ENCODE measurements at places on chromosomes 12 and 14. TPM values are rescaled to one million over a fixed set of nuclear protein-coding genes. Genes with fewer than 3 reads are reported as not detected.

TMEM260 gene
- 22.5 TPM for total RNA-seq

DPY19L2 gene
- total RNA-seq, result 3.4 TPM

ARHGEF40 gene
- total RNA-seq, result 58.8 TPM

NRXN3 gene
- total RNA-seq, result 2.9 TPM

SYCP3 gene
- not detected for total RNA-seq

KRT1 gene
- total RNA-seq, result not detected

CCDC177 gene
- total RNA-seq, result 2.1 TPM

PPFIA2 gene
- total RNA-seq, result 1.1 TPM

PPP1R1A gene
- 13.1 TPM for total RNA-seq

CRACR2A gene
- 2.6 TPM for total RNA-seq

ALX1 gene
- 0.25 TPM for total RNA-seq

TAS2R8 gene
- not detected for total RNA-seq

GZMH gene
- total RNA-seq, result not detected

ABCB9 gene
- total RNA-seq, result 5.8 TPM

GYS2 gene
- total RNA-seq, result not detected

ADAM21 gene
- total RNA-seq, result not detected

TNS2 gene
- 7.7 TPM for total RNA-seq

SERPINA10 gene
- not detected for total RNA-seq

KRT2 gene
- total RNA-seq, result not detected

OR4E2 gene
- total RNA-seq, result not detected

TTC6 gene
- total RNA-seq, result 0.11 TPM

PRKD1 gene
- 5.8 TPM for total RNA-seq

C14orf132 gene
- 17.6 TPM for total RNA-seq

TCL1B gene
- 7.0 TPM for total RNA-seq

RNASE7 gene
- not detected for total RNA-seq

RPL41 gene
- total RNA-seq, result 4,314 TPM

IFNG-AS1 gene
- total RNA-seq, result not detected

RNASE8 gene
- total RNA-seq, result not detected

NTF3 gene
- 1.5 TPM for total RNA-seq

NINJ2 gene
- total RNA-seq, result 0.42 TPM

SLC7A7 gene
- total RNA-seq, result 4.2 TPM

ST8SIA1 gene
- total RNA-seq, result 2.3 TPM

SCAF11 gene
- total RNA-seq, result 72.6 TPM

KRT86 gene
- 0.18 TPM for total RNA-seq

LYZ gene
- 1.1 TPM for total RNA-seq

LMNTD1 gene
- not detected for total RNA-seq

DNAJC22 gene
- 0.14 TPM for total RNA-seq

TRIM9 gene
- total RNA-seq, result 4.0 TPM

FAM222A gene
- total RNA-seq, result 1.3 TPM

PHETA1 gene
- total RNA-seq, result 18.6 TPM

EXOC3L4 gene
- total RNA-seq, result 0.30 TPM

FBLN5 gene
- total RNA-seq, result 4.0 TPM

ZC2HC1C gene
- 1.3 TPM for total RNA-seq

SELPLG gene
- 0.46 TPM for total RNA-seq
